ENCODE measurements at places on chromosomes 6 and 20. TPM values are rescaled to one million over a fixed set of nuclear protein-coding genes. Genes with fewer than 3 reads are reported as not detected.

Gene NHSL1
- total RNA-seq: 29.5 TPM

DNA sequence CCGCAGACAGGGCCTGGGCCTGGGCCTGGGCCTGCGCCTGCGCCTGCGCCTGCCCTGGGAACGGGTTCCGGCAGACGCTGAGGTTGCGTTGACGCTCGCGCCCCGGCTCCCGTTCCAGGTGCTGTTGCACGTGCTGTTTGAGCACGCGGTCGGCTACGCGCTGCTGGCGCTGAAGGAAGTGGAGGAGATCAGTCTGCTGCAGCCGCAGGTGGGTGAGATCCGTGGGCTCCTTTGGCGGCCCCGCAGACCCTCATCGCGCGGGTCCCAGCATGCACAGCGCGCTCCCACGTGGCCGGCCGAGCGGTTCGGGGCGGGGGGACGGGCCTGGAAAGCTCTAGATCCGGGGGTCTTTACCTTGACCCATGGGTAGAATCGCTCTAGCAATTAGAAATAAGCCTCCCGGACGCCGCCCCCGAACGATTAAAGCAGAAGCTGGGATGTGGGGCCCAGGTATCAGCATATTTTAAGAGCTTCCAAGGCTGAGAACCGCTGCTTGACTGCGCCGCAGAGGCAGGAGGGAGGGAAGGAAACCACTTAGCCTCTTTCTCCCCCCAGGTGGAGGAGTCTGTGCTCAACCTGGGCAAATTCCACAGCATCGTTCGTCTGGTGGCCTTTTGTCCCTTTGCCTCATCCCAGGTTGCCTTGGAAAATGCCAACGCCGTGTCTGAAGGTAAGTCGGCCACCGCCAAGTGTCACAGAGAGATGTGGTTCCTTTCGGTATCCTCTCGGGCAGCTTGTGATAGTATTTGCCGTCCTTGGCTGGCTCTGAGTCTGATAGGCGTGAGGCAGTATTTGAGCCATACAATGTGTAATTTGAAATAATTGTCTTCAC, 508 bp downstream of the NOP56 start:
- DNase-seq: peak; percentile 60

- DNase-seq: no peak
Measured at GRCh38 chr20:16349523-16350260, 223.6 kb downstream of the KIF16B start.

DNA sequence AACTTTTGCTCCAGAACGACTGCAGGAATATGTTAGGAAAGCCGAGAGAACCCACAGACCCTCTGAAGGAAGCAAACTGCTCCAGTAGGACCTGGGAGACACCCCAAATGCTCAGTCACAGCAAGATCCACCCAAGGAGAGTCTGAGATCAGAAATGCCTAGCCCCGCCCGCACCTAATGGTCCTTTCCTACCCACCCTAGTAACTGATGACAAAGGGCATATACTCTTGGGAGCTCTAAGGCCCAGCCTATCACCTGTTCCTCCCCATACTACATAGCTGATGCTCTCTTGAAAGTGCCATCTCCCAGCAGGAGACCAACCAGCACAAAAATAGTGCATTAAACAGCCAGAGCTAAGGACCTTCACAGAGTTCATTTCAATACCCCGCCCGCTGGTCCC, 67.6 kb downstream of the CD2AP start:
- no peak for DNase-seq

Gene OR14J1
- not detected for total RNA-seq

Gene JPH2
- total RNA-seq: 1.0 TPM

GRCh38 chr20:20022498-20022897, 5.3 kb downstream of the NAA20 start:
- DNase-seq: no peak

GRCh38 chr6:113650610-113650979, 206.6 kb upstream of the MARCKS start:
- DNase-seq: no peak

GRCh38 chr6:169158174-169158573, 95.5 kb downstream of the THBS2 start:
- DNase-seq: no peak

- DNase-seq: peak; percentile 16
Measured at GRCh38 chr6:20931093-20931492, 396.8 kb downstream of the CDKAL1 start.

- no peak for DNase-seq
Measured at GRCh38 chr20:11469795-11470435, 447.8 kb upstream of the BTBD3 start.

DNA sequence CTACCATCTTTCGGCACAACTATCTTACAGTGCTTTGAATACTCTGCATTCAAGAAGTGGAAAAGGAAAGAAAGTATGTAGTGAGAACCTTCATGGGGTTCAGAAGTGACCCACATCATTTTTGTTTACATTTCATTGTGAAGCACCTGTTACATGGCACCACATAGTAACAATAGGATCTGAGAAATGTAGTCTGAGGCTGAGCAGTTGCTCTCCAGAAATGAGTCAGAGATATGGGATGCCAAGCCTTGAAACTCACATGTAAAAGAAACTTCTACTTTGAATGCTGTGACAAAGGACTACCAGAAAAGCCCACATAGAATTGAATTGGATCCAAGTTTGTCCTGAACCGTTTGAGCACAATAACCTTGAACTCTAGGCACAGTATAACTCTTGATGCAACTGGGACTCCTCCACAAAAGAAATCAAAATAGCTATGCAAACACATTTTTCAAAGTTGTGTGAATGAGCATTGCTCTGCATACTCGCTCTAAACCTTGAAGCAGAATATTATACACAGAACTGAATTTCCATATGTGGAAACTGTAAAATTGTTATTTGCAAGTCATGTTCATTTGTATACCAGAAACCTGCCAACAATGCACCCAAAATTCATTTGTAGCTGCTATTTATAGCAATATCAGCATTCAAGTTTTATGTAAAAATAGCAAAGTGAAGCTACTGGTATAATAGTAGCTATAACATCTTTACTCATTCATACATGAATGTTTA, 400.9 kb upstream of the POU3F2 start:
- DNase-seq: no peak

Gene L3MBTL1
- total RNA-seq: 8.1 TPM

- DNase-seq: no peak
Measured at GRCh38 chr6:136767103-136767502, 25.2 kb downstream of the MAP3K5 start.

DNA sequence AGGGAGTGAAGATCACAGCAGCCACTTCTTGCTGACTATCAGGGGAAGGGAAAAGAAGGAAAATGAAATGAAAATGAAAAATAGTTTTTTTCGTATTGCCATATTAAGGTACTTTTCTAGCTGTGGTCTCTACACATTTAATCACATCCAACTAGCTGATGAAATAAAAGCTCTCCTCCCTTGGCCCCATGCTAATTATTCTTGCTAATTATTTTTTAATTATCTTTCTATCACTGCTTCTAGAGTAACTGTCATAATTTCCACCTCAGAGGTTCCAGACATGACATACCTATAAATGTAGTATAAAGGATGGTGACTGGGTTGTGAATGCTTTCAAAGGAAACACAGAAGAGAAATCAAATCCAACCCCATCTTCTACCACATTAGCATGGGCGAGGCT, 334.1 kb upstream of the MAN1A1 start:
- no peak for DNase-seq

Gene ZC3H12D
- 0.30 TPM for total RNA-seq

DNA sequence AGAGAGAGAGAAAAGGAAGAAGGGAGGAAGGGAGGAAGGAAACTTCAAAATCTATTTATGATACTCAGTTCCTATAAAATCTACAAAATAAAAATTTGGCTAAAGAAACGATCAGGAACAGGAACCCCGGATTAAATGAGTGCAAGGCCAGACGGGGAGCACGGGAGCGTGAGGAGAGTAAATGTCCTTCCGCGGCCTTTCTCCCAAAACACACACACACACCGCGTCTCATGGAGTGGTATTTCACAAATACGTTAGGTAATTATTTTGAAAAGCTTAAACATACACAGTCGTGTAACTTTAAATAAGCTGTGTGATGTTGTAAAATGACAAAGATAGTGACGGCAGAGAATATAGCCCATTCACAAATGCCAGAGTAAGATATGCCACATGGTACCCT, 125.7 kb upstream of the AFDN start:
- DNase-seq: no peak

Gene DACT2
- total RNA-seq: 18.7 TPM

GRCh38 chr6:87701344-87701675, 723 bp downstream of the AKIRIN2 start:
- no peak for DNase-seq

DNA sequence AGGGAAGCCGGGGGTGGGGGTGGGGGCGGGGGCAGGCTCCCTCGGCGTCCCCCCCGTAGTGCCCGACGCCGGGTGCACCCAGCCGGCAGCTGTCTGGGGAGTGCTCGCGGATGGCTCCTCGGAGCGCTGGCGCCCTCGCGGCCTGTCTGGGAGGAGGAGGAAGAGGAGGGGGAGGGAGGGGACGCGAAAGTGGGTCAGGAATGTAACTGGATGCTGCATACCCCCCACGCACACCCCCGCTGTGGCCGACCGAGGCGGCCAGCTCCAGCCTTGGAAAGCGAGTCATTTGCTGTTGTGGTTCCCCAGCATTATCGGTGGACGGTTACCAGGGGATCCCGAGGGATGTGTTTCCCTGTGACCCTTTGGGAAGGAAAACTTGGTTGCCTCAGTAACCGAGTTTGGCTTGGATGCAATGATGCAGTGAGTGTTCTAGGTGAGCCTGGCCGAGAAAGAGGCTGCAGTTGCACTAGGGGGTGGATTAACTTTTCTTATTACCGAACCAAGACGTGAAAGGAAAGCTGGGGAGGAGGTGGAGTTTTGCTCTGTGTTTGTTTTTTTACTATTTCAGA, 55.2 kb upstream of the RREB1 start:
- DNase-seq: peak; percentile 74

DNA sequence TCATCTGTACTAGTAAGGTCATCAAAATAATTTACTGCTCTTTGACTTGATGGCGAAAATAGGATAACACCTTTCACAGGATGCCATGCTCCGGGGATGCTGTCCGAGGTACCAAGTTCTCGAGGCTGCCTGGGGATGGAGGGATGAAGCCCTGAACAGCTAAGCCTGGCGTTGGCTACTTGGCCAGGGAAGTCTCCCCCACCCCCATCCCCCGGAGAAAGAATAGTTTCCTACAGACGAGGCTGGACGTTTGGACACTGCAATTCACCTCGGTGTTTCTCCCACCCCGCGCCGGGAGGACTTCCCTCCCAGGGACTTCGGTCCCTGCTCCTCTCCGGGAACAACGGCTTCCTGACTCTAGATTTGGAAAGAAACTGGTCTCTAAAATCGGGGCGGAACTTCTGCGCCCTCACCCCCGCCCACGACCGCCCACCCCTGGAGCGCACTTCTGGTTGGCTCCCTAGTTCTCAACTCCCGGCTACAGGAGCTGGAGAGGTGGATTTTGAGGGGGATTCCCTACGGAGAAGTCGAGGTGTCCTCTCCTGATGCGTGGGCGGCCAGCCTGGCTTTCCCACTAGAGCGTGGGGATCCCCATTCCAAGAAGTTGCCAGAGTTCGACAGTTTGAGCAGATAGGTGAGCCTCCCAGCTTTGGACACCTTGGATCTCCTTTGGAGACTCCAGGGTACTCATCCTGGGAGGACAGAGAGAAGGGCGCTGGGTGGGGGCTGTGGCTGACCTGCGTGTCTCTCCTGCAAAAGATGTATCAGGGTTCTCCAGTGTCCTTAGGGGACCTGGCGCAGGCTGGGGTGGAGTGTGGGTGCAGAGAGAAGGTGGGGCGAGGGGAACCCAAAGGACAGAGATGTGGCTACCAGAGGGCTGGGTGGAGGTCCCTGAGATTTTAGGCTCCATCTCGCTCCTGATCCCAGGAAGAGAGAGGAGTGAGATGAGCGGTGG, 1.1 kb downstream of the PCSK2 start:
- DNase-seq: peak; percentile 86

- no peak for DNase-seq
Measured at GRCh38 chr20:22775671-22776139, 191.3 kb upstream of the FOXA2 start.

DNA sequence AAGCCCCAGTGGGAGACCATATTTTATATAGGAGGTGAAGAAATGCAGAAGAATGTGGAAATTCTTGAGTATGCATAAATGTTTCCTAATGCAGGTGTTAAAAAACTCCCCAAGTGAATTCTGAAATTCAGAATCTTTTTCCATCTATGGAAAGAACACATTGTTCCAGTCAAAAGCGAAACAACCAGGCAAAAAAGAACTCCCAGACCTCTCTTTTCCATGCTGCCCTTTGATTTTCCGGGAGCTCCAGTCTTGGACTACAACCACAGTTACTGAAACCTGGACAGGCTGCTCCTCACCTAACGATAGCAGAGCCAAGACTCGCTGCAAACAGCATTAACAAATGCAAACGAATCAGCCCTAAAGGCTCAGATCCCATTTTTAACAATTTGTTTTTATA, 108.7 kb upstream of the CNKSR3 start:
- no peak for DNase-seq

DNA sequence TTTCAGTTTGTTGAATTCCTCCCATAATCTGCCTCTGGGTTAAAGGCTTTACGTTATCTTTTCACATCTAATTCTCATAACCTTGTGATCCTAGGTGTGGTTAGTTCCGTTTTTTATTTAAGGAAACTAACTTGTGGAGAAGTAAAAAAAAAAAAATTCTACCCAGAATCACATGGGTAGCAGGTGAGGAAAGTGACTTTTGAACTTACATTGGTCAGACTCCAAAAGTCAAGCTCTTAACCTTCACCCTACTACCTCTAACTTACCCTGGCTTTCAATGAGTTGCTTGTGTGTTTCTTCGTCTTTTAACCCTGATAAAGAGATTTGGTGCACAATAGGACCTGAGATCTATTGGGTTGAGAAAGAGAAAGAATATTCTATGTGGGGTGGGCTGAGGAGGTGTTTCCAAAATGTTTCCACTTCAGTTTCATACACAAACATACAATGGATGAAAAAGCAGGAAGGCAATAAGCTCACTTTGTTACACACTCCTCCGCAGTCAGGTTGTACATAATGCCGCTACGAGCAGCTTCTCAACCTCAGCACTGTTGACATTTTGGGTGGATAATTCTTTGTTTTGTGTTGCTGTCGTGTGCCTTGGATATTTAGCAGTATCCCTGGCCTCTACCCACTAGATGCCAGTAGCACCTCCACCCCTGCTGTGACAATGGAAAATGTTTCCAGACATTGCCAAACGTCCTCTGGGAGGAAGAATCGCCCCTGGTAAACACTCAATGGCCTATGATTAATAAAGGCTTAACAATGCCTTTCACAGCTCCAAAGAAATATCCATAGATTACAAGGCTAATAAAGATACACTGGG, 193.0 kb upstream of the ZNF217 start:
- DNase-seq: no peak

Gene TRIM31
- not detected for total RNA-seq

Gene OR2H1
- not detected for total RNA-seq

- peak; percentile 85 for DNase-seq
Measured at GRCh38 chr6:131519670-131520436, 53.2 kb upstream of the ARG1 start.

DNA sequence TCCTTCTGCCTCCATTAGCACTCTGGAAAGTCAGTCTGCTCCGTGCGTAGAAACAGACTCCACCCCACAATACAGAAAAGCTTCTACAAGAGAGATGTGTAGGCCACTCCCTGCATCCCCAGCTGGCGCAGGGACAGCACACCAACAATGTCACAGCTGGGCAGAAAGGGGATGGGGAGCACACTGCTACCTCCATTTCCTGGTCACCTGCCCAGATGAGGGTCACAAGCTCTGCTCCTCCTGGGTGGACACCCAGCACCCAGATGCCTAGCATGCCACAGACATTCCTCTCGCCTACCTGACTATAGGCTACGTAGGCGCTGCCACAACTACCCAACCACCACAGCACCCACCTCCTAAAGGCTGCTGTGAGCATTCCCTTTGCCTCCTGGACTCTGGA, 12.2 kb downstream of the BEND3 start:
- DNase-seq: no peak

- DNase-seq: peak; percentile 74
Measured at GRCh38 chr6:13486679-13487121, 700 bp downstream of the GFOD1 start.
